ENCODE measurements at places on chromosomes 2 and 18.

DNA sequence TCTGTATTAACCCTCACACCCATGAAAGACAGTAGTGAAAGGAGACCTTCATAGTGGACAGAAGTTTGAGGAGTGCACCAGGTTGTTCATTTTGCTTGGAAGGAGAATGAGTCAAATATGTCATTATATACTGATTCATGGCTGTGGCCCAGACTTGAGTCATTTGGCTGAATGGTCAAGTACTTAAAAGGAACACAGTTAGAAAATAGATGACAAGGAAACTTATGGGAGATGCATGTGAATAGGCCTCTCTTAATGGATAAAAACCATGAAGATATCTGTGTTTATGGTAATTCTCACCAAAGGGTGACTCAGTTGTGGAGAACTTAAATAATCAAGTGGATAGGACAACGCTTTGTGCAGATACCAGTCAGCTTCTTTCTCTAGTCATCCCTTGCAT is 524.7 kb upstream of the CNTNAP5 start:
- no peak for DNase-seq

GRCh38 chr18:72187956-72188355 is 356.2 kb downstream of the CBLN2 start:
- DNase-seq, result no peak

- DNase-seq, result no peak
Measured at GRCh38 chr2:218981881-218982585, 3.0 kb downstream of the FEV start.

- no peak for DNase-seq
Measured at GRCh38 chr2:123912171-123912570, 112.9 kb upstream of the CNTNAP5 start.

DNA sequence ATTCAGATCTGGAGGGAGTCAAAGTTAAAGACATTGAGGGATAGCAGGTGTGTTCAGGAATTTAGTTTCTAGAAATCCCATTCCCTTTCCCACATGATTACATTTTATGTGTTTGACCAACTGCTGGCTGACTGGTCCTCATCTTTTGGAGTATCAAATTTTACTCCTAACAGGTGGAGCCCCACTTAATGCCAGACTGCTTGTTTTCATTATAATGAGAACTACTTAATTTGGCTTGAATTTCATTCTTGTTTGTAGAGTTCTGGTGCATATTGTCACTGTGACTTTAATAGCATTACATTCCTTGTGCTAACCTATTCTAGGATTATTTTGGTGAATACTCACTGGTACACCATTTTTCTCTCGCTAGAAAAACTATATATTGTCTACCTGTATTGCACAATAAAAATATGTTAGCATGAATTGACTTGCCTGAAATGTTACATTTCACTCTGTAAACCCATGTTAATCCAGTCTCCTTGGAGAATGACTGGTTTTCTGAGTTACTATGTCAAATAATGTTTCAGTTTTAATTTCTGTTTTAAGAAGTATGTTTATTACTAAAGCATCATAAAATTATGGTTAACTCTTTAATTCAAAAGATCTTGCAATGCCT is 98.2 kb downstream of the TANC1 start:
- no peak for DNase-seq

DNA sequence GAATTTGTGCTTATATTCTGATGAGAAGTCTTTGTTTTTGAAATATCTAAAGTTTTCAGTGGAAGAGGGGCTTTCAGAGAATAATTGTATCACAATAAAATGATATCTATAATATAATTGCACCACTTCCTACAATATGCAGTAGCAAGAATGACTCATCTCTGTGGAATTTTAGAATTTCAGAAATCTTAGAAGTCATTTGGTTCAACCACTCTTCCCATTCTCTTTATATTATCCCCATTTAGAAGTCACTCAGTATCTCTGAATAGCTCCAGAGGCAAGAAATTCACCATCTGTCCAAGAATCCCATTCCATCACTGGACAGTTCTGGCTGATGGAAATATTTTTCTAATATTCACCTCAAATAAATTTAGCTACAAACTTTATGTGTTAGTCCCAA is 59.3 kb upstream of the CCDC68 start:
- no peak for DNase-seq

DNA sequence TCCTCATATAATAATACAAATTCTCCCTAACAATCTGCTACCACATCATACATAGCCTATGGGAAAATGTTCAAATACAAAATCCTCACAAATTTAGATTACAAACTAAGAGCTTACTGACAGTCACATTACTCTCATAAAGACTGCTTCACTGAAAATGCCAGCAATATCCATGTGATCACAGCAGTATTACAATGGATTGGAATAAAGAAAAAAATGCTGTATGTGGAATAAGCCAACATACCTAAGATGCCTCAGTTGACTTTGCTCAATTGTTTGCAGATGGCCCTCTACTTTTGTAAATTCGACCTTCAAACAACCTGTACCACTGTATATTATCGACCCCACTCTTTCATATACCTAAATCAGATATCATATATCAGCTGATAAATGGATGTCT is 88.7 kb downstream of the DYM start:
- no peak for DNase-seq

DNA sequence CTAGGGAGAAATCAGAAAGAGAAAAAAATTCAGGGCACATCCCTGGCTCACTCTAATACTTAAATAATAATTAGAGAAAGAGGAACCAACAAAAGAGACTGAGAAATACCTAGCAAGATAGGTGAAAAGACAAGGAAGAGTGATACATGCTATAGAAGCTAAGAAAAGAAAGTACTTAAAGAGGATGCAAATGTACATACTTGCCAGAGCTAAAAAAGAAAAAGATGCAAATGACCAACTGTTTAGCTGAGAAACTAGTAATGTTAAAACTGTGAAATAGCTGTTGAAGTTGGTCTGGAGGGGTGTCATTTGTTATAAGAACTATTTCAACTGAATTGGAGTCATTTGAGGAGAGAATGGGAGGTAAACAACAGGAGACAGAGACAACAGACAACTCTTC is 412.2 kb downstream of the SPAG16 start:
- DNase-seq, result no peak

- DNase-seq, result no peak
Measured at GRCh38 chr18:57466745-57467409, 31.7 kb downstream of the ONECUT2 start.

- no peak for DNase-seq
Measured at GRCh38 chr2:28444956-28445355, 50.9 kb upstream of the PLB1 start.

DNA sequence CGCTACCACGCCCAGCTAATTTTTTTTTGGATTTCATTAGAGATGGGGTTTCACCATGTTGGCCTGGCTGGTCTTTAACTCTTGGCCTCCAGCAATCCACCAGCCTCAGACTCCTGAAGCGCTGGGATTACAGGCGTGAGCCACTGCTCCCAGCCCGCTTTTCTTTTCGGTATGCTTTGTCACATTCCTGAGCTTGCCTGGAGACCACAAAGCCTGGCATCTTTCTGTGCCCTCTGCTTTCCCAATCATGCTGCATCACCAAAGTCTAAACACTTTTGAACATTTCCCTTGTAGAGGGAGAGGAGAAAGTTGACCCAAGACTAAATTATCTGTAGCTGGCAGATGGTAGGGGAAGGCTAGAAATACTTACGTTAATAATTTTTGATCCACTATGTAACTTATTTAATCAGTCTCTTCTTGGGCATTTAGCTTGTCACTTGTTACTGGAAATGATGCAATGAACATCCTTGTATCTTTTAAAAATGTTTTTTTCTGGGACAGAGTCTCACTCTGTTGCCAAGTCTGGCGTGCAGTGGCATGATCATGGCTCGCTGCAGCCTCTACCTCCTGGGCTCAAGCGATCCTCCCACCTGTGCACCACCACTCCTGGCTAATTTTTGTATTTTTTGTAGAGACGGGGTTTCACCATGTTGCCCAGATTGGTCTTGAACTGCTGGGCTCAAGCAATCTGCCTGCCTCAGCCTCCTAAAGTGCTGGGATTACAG is 2.7 kb upstream of the NPC1 start:
- DNase-seq, result no peak

GRCh38 chr2:228527197-228527881 is 345.9 kb upstream of the SPHKAP start:
- no peak for DNase-seq

GRCh38 chr2:96918754-96919550 is 49.1 kb upstream of the SEMA4C start:
- DNase-seq, result no peak

GRCh38 chr2:119541476-119541875 is 2.8 kb upstream of the CFAP221 start:
- DNase-seq, result no peak

GRCh38 chr18:31679791-31680432 is 4.5 kb downstream of the B4GALT6 start:
- DNase-seq, result no peak

- no peak for DNase-seq
Measured at GRCh38 chr2:82139979-82140611, 1835.5 kb upstream of the LRRTM1 start.

GRCh38 chr2:63780518-63781155 is 61.1 kb upstream of the UGP2 start:
- DNase-seq, result no peak

- no peak for DNase-seq
Measured at GRCh38 chr2:69716555-69717120, 25.3 kb upstream of the ANXA4 start.

DNA sequence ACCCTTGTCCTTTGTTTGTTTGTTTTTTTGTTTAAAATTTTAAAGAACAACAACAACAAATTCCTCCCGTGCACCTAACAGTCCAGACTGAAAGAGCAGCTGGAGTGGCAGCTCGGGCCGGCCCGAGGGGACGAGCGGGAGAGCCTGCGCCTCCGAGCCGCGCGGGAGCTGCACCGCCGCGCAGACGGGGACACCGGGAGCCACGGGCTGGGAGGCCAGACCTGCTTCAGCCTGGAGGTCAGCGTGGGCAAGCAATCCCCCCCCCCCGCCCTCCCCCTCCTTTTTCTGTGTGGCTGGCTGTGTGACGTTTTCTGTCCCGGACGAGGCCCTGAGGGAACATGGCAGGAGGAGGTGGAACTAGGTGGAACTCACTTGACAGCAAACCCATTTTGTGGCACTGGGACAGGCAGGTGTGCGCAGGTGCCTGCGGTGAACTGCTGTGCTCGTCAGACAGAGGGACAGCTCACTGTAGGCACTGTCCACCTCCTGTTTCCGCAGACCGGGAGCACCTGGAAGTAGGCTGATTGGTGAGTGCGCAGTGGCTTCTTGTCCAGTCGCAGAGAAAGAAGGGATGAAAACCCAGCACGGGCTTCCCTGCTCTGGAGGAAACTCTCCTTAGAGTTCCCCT is 80.6 kb downstream of the MTCL1 start:
- DNase-seq, result no peak

DNA sequence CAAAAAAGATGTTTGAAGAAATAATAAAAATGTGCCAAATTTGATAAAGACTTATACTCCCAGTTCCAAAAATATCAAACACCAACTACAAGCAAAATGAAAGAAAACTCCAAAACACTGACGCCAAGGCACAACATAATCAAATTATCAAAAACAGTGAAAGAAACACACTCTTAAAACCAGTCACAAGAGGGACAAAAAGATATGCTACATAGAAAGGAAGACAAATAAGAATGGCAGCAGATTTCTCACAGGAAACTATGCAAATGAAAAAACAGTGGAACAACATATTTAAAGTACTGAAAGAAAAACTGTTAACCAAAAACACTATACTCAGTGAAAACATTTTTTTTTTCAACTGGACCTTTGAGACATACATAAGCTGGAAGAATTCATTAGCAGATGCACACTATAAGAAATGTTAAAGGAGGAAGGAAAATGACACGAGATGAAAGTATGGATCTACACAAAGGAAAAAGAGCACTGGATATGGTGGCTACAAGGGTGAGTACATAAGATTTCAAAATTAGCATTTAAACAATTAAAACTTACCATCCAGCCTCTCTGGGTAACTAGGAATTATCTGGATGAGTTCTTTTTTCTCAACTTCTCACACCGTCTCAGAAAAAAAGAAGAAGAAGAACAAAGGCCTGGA is 94.0 kb upstream of the ACVR1C start:
- no peak for DNase-seq

DNA sequence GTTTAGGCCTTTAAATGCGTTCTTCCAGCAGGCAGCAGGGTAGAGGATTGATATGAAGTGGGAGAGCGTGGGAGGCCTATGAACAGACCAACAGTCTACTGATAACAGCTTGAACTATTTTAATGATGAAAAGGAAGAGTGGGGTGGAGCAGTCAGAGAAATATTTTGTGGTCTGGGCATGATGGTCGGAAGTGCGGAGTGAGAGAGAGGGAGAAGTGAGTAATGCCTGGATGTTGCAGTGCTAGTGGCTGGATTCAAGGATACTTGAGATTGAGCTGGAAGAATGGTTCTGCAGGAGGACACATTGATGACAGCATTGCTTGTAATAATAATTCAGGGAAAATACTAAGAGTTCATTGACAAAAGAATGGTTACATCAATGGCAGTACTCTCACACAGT is 151.0 kb upstream of the DAPL1 start:
- no peak for DNase-seq

DNA sequence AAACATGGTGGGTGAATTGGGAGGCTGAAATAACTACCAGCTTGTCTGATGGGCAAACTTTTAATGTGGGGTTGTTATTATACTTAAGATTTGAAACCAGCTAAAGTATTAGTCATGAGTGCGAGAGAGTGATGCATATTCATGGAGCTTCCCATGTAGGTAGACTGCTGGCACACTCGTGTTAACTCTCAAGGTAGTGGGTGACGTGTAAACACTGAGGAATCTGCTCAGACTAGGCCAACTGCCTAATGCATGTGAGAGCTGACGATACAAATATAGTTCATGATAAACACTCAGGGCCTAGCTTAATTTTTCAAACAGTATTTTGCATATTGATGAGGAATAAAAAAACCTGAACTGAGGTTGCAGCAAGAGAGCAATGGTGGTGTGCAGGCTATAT is 1165.7 kb upstream of the PIK3C3 start:
- no peak for DNase-seq

DNA sequence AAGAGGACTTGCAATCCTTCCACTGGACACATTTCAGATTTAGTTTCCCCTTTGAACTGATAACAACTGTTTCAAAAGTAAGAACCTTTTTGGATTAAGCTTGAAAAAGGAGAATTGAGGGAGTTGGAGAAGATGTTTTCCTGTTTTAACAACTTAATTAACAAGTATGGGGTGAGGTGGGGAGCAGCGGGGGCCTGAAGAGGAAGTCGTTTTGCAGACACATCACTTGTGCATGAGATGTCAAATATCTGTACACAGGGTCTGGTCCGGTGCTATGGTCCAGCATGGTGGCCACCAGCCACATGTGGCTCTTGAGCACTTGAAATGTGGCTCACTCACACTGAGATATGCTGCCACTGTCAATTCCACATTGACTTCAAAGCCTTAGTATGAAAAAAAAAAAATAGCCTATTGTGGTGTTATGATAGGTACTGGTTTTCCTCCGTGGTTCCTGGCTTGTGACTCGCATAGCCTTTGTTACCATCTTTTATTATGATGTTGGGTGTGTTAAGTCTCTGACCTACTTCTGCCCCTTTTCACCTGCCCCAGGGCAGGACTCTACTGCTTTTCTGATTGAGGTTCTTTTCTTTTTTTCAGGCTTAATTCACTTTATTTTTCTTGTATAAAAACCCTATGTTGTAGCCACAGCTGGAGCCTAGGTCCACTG is 205.5 kb downstream of the BCL2 start:
- no peak for DNase-seq

GRCh38 chr2:214492152-214492551 is 81.3 kb downstream of the VWC2L start:
- DNase-seq, result no peak

GRCh38 chr2:236673823-236674185 is 104.2 kb downstream of the ACKR3 start:
- DNase-seq, result no peak

GRCh38 chr2:96923810-96924774 is 54.2 kb upstream of the SEMA4C start:
- no peak for DNase-seq
